CD4-positive, alpha-beta T cell treated with Interleukin-1 beta for 1 hour (primary cell): ENCODE measurements at places on chromosomes 3 and 15.

DNA sequence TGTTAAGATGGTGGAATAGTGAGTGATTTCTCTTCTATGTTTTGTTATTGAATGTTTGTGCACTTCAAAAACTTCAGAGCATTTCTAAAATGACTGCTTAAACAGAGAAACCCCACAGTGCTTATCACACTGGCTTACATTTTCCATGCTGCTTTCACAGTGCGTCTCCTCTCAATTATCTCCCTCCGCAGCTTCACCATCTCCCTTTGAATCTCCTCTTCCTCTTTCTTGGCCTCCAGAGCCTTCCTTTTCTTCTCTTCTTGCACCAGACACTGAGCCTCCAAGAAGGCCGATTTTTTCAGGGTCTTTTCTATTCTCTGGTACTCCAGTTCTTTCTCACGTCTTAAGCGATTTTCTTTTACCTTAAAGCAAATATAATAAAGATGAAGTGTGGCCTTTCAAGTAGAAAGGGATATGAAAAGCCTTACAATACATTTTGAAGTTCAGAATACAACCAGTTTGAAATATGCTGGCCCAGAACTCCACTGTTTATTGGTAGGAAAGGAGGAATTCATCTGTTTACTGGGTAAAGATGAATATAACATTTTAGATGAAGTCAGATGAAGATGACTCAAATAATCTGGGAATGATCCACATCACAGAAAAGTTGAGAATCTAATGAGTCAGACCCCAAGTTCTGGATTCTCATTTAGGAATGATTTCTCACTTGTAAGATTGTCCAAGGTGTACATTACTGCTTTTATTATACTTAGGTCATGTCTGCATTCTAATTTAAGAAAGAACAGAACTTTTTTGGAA is 21.4 kb downstream of the CCDC191 start:
- no peak for DNase-seq

DNA sequence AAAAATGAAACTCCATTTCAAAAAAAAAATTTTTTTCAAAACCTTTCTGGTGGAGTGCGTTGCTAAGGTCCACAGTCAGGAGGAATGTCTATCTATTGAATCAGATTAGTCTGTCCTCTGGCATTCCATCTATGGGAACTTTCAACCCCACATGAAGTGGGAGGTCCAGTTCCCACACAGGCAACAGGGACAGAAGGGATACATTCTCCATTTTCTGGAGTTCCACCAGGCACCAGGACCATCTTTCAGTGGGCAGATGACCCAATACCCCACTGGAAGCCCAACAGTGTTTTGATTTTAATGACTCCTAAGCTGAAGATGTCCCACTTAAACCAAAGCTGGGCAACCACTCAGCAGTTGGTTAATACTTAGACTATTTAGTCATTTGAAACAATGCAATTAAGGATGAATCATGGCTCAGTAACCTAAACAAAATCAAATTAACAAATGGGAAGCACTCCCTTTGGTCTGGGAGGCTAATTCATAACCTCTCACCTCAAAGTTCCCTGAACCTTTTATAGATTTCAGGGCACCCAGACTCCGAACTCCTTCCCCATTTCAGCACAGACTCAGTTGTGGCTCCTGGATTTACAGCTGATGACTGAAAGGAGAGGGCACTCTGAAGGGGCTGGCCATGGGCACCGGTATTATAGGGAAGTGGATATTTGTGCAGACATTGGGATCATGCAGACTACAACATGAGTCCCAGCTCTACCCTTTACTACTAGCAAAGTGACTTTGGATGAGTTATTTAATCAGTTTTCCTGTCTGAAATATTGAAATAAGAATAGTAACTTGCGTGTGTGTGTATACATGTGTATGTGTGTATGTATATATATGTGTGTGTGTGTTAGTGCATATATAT is 264.3 kb upstream of the LRTM1 start:
- DNase-seq = no peak

- no peak for DNase-seq
Observed at GRCh38 chr3:161770484-161771386, 274.1 kb downstream of the OTOL1 start.

DNA sequence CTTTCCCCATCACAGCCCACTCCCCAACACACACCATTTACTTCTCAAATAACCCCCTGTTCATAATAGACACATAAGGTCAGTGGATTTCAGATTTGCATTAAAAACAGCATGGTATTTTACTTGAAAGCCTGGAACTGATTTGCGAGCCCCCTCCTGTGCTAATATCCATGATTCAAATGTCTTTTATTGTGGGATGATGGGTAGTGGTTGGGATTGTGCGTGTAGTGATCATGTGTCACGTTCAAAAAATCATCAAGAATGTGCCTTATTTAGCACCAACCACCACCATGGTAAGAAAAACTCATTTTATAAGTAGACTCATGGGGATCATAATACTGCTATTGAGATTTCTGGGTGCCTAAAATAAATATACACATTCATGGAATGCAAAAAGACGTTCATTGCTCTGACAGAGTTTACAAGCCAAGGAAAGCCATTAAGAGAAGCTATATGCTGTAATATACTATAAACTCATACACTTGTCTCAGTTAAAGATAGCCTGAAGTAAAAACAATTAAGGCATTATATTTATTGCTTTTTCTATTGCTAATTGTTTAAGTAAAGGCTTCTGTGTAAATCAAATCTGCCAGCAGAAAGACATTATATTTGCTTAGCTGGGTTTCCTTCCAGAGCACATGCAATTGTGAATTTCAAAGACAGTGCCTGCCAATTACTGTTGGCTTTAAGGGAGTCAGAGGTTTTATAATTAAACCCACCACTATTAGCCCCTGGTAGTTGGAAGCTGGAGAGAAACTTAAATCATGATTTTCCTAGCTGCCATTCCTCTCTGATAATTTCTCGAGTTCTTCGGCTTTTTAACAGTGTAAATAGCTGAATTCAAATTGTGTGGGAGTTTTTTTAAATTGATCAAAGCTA is 4.0 kb downstream of the TRAT1 start:
- DNase-seq = no peak

DNA sequence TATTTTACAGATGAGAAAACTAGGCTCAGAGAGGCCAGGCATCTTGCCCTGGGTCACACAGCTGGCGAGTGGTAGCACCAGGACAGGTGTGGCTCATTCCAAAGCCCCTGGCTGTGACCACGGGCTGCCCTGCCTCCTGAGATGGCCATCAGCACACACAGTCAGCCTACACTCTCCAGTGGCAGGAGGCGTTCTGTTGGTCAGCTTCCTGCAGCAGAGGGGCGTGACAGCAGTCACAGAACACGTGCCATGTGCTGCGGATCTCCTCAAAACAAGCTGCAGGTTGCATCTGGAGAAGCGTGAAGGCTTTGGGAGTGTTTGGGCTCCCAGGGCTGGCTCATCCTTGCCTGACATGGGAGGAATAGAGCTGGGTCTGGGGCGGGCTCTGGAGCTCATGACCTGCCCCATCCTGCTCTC is 43.5 kb upstream of the MAGEF1 start:
- DNase-seq = no peak

GRCh38 chr3:37324850-37325321 is 150.5 kb upstream of the LRRFIP2 start:
- no peak for DNase-seq

DNA sequence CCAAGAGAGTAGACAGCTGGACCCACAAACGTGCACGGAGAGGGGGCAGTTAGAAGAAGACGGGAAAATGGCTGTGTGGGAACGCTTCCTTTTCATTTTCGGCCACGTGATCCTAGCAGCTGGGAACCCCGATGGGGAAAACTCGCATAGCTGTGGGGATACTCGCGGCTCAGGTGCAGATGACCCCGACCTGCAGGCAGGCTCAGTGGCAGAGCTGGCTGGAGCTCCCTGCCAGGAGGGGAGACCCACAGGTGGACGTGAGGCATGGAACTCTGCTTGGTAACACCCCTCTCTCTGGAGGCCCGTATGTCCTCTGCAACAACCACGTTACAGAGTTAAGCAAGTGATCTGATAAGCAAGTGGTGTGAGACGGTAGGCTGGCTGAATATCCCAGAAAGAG is 84.6 kb upstream of the SNRPA1 start:
- DNase-seq = no peak

DNA sequence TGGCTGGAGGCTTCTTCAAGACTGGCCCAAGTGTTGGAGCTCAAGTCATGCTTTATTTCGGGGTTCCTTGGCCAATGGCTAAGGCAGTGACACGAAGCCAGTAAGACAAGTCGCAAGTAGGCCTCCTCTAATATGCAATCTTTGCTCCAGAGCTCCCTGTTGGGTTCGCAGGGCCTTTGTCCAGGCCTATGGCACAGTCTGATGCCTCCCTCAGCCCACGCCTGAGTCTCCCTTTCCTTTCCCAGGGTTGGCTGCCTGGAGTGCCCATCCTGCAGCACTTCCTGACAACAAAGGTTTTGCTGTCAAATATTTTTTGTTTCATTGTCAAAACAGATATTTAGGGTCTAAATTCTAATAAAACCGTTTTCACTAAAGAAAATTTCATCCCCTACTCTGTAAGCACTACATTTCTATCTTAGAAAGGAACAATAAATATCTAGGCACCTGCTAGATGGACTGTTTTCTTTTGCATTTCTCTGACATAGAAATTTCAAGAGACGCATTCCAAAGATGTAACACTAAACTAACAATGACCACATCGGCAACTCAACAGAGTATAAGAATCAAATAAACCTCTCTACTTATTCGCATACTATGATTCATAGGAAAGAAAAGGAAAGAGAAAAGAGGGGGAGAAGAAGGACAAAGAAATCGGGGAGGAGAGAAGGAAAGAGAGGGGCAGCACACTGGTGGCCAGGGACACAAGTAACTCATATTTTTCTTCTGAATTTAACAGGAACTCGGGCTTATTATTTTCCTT is 393.1 kb upstream of the ATP11B start:
- DNase-seq = no peak

DNA sequence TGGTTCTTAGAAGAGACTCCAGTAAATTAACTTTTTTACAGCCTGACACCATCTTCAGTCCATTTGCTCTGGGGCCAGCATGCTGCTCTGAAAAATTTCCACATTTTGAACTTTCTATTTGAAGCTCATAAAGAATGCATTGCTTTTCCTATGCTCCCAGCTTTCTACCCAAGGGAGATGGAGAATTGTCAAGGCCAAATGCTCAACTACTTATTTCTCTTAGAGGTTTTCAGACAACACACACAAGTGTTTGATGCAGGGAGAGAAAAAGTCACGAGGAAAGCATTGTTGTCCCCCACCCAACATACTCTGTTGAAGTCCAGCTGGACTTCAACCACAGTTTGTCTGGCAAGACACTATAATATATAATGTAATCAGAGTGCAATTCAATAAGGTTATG is 100.3 kb upstream of the CADPS start:
- no peak for DNase-seq

DNA sequence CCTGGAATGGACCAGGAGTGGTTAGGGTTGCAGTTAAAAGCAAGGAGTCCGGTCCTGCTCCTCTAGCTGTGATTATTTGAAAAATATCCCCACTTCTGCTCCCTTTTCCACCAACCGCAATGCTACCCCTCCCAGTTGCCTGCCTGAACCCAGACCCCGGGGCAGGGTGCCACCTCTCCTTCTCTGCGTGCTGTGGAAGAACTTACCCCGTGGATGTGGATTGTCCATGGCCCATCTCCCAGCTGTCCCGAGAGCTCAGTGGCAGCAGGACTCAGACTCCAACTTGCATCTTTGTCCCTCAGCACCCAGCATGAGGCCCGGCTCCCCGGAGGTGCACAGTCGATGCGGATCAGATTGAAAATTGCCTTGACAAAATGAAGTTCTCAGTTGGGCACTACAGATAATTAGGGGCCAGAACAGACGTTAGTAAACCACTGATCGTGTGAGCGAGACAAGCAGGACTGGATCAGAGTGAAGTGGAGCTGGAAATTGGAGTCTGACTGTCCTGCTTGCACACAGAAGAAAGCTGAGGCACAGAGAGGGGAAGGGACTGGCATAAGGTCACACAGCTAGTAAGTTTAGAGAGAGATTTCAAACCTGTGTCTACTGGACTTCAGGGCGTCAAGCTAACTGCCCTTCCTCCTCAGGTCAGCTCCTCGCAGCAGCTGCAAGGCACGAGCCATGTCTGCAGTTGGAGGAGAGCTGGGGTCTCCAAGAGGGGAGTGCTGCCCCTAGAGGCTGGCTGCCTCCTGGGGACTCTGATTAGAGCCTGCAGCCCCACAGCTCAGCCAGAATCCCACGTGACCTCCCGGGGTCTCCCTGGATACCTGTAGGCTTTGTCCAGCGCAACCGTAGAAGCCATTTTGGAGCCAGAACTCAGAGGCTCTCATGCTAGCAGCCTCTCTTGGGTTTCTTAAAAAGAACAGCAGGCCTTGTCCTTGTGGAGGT is 14.7 kb downstream of the SLC6A1 start:
- no peak for DNase-seq

DNA sequence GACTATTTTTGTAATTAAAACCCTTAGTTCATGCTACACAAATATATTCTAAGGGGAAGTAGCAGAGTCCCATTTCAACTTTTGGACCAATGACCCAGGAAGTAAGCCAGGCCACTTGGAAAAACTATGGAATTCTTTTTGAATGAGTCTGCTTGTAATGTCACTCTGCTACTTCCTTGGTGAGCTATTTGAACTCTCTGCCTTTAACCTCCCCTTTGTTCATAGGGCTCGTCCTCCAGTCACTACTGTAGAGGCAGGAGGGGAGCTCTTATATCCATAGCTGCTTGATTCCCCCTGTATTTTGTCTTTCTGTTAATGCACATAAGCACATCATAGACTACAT is 119.6 kb downstream of the UACA start:
- DNase-seq = no peak

GRCh38 chr3:150419959-150420358 is 11.9 kb downstream of the TSC22D2 start:
- no peak for DNase-seq

DNA sequence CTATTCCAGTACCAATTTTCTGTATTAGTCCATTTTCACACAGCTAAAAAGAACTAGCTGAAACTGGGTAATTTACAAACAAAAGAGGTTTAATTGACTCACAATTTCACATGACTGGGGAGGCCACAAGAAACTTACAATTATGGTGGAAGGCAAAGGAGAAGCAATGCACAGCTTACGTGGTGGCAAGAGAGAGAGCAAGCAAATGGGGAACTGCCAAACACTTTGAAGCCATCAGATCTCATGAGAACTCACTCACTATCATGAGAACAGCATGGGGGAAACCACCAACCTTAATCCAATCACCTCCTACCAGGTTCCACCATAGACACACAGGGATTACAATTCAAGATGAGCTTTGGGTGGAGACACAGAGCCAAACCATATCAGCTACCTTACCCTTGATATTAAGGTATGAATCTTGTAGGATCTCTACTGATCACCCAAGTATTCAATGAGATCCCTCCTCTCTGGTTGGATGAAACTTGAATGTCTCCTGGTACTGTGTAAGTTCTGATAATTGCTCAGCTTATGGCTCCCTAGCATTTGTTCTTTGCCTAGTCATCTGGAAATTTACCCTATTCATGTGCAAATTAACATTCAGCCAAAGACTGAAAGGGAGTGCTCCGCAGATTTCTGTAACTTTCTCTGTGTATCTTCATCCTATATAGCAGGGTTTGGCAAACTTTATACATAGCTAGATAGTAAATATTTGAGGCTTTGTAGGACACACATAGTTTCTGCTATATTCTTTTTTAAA is 38.9 kb downstream of the MYL3 start:
- DNase-seq = no peak

- DNase-seq = no peak
Observed at GRCh38 chr15:50219820-50220219, 37.8 kb downstream of the SLC27A2 start.
